ENCODE measurements at places on chromosomes 3 and 15.
A peak's percentile ranks its signal among the peaks of the same experiment; 100 is the strongest.

GRCh38 chr3:113668015-113668414 is 28.4 kb downstream of the USF3 start:
- no peak for DNase-seq

DNA sequence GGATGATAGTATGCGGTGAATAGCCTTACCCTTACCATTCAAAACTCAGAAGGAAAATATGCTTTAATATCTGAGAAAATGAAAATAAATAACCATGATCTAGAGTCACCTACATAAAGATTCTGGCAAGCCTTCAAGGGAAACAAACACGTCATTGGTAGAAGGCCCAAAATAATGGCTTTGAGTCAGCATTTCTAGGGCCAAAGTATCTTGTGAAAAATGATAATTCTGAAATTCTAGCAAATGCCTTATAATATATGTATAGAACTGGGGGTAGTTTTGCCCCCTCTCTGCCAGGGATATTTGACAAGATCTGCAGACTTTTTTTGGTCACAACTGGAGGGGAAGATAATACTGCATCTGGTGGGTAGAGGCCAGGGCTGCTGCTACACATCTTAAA is 15.4 kb downstream of the PLSCR1 start:
- no peak for DNase-seq

DNA sequence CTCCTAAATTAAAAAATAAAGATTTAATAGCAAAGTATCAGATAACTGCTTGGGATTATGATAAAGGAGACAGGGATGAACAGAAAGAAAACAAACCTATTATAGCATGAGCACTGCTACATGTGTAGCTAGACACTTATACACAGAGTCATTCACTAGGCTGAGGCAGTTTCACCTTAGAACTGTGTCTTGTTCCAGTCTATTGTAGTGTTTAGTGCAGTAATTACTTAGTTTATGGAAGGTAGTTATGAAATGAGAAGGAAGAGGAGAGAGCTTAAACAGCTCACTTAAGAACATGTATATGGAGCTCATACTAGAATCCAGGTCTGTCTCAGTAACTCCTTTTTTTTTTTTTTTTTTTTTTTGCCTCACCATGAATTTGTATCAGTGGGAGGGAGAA is 441.4 kb downstream of the PDCD6IP start:
- no peak for DNase-seq

DNA sequence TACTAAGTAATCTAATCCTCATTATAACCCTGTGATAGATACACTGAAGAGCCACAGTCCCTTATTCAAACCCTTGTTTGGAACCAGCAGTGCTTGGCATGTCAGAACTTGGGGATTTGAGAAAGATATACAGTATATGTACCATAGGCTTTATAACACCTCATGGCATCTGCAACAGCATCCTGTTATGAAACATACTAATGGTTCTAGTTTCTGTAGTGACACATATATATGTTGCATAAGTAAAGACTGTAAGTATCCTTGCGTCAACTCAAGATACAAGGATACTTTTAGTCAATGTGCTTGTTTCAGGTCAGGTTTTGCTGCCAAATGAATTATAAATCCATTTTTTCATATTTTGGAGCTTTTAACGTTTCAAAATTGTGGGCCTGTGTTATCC is 58.5 kb downstream of the CCNL1 start:
- no peak for DNase-seq

- DNase-seq = no peak
Observed at GRCh38 chr3:134369861-134370596, 4.2 kb downstream of the AMOTL2 start.

- DNase-seq = peak; percentile 32
Observed at GRCh38 chr15:40398413-40398873, 7.2 kb upstream of the IVD start.

DNA sequence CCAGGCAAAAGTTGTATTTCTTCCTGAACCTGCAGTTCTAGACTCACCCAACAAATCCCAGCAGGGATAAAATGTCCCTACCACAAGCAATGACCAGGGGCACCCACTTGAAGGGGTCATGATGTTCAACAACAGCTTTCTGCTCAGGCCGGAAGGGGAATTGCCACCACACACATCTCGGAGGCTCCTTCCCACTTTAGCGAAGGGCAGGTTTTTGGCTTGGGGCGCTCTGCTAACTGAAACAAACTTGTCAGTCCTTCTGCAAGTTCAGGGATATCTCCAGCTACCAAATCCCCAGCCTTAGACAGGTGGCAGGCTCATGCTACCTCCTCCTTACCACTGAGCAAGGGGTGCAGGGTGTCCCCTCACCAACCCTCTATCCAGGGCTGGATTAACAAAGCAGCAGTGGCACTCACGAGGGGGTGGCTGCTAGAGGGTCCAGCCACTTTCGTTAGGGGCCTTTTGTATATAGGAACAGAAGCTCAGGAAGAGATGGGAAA is 2.2 kb downstream of the ADCY5 start:
- DNase-seq = no peak

GRCh38 chr15:53911431-53911830 is 66.8 kb upstream of the UNC13C start:
- DNase-seq = no peak

- no peak for DNase-seq
Observed at GRCh38 chr15:27701956-27702355, 397.2 kb downstream of the OCA2 start.

DNA sequence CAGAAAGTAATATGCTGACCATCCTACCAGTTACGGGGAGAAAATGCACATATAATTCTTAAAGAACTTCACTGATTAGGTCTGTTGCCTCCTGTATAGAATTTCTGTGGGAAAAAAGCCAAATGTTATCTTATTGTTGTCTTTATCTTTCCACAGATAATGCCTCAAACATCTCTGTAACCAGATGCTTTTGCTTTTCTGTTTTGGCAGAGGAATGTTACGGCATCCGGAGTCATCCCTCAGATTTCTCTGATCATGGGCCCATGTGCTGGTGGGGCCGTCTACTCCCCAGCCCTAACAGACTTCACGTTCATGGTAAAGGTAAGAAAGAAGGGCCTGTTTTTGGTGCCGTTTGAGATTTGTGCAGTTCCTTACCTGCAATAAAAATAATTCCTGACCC is 33.5 kb downstream of the PCCB start:
- DNase-seq = no peak

DNA sequence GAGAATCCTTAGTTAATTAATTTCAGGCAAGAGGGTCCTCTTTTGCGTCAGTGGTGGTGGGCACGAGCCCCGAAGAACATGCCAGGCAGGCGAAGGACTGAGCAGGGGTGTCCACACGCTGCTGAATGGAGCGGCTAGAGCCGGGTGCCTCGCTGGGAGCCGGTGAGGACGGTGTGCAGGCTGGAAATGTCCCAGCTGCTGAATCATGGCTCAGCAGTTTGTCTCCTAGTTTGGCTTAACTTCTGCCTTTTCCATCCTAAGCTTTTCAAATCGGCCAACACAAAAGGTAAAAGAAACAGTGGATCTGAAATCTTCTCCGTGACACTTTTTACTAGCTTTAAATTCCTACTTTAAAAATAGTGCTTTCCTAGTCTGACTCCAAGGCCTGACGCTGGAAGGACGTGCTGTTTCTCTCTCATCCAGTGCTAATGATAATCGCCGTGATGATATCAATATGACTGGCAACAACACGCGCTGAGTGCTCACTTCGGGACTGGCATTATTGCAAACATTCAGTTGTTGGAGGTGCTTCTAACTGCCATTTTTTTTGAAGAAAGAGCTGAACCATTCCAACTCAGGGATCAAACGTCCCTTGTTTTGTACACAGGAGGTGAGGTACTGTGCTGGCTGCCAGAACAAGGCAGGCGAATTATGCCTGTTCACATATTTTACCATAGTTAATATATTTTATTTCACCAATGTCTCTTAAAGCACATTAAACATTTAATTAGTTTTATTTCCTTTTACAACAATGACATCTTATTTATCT is 19.8 kb downstream of the PCSK6 start:
- peak; percentile 32 for DNase-seq

DNA sequence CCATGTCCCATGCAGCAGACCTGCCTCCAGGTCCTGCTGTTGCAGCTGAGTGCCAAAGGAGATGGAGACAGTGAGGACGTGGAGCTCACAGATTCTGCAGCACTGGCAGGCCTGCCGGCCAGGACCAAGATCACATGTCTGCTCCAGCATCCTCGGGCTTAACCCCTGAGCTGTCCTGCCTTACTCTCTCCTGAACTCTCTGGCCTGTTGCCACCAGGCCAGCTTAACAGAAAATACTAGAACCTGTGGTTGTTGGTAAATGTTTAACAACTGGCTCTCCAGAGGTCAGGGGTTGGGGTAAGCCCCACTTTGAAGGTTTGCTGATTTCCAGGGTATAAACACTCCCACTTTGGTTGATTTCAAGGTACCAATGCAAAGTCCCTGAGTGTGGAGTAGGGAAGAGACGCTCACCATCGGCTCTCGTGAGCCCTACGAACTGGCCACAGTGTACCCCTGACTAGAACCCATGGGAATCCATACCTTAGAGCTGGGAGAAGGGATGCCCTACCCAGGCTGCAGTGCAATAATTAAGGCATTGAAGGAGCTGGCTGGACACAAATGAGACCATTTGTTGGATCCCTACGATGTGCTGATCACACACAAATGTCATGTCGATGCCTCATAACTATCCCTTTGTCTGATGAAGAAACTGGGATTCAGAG is 147.9 kb downstream of the OR4M2 start:
- DNase-seq = no peak

GRCh38 chr15:42368096-42368495 is 8.8 kb downstream of the CAPN3 start:
- DNase-seq = no peak

GRCh38 chr3:100796556-100796955 is 87.3 kb downstream of the TFG start:
- DNase-seq = no peak

DNA sequence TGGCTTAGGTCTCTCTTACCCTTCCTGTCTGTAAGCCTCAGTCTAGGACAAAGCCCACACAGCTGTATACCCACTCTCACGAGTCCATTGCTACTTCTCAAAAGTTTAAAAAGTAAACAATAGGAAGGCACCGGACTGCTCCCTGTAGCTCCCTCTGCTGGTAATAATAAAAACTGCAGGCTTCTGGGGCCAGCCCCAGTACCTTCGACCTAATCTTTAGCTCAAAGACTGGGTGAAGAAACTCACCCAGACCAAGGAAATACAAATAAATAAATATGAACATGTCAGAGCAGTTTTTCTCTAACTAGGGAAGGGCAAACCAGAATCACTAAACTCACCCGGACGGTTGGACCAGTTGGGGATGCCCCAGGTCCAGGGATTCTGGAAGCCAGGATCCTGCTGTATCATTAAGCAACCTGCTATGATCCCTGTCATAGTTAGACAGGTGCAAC is 5.0 kb downstream of the FAM219B start:
- no peak for DNase-seq

DNA sequence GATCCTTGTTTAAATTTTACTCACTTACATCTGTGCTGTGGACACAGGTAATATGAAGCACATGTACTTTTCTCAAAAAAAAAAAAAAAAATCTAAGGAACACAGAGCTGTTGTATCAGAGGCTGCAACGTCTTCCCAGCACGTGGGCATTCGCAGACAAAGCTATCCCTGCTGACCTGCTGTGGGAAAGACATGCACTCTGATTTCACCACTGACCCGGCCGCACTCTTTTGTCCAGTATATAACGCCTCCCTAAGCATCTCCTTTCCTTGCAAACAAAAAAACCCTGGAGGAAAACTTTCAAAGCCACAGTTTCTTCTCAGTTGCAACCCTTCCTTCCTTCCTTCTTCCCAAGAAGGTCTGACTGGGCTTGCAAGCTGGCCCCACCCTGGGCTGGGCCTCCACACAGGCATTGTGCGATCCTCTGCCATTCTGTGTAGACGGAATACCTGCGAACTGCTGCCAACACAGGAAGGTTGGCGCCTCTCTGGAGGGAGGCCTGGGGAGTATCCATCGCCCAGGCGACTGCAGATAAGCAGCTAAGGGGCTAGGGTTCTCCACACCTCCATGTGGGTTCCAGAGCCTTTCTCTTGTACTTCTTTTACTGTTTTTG is 50.8 kb downstream of the SLC12A8 start:
- no peak for DNase-seq

DNA sequence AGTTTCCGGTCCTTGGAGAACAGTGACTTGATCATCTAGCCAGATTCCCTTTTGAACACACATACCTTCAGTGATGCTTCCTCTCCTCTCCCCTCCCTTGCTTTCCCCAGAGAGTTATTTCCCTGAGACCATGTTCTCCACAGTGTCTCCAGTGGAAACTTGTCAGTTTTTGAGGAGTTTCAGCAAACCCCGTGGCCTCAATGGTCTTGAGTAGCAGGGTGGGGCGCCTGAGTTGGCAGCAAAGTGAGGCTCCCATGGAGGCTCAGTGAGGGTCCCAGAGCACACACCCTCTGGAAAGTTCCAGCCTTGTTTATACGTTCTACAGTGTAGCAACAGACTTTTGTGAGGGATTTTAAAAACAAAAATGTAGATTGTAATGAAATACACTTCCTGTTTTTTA is 135.1 kb downstream of the LRRC28 start:
- no peak for DNase-seq

DNA sequence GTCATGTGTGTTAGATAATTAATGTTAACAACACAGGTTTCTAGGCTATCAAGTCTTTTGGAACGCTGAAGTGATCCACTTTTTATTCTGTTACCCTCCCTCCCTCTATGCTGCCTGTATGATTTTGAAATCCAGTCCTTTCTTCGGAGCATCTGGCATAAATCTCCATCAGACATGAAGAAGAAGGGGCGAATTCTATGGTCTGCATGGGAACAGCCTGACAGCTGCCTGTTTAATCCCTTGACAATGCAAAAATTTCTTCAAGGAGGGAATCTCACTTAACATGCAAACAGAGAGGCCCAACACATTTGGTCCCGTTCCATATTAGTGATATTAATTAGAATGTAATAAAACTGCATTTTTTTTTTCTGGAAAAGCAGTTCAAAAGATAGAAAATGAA is 145.2 kb downstream of the VGLL3 start:
- no peak for DNase-seq

DNA sequence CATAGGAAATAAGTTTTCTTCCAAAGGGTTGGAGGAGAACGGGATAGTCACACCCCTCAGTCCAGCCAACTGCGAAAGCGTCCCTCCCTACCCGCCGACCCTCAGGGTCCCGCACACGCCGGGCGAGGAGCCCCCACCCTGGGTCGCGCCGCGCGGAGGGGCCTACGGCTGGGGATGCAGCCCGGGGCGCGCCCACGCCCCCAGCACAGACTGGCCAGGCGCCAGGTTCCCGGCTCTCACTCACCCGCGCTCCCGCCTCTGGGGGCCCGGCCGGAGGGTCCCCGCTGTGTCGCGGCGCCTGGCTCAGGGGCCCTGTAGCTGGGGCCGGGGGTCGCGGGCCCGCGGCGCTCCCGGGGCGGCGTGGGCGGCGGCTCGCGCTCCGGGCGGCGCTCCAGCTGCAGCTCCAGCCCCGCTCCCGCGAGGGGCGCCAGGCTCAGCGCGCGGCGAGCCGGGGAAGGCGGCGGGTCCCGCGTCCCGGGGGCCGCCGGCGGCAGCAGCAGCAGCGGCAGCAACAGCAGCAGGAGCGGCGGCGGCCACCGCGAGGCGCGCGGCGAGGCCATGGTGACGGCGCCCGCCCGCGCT is 375 bp downstream of the HEG1 start:
- DNase-seq = no peak

- DNase-seq = no peak
Observed at GRCh38 chr3:160948273-160948672, 156.9 kb downstream of the B3GALNT1 start.

- no peak for DNase-seq
Observed at GRCh38 chr3:105938806-105939205, 70.0 kb upstream of the CBLB start.
